Activated T-cell treated with anti-CD3 and anti-CD28 coated beads for 48 hours (primary cell): ENCODE measurements at places on chromosomes 2 and 18.

DNA sequence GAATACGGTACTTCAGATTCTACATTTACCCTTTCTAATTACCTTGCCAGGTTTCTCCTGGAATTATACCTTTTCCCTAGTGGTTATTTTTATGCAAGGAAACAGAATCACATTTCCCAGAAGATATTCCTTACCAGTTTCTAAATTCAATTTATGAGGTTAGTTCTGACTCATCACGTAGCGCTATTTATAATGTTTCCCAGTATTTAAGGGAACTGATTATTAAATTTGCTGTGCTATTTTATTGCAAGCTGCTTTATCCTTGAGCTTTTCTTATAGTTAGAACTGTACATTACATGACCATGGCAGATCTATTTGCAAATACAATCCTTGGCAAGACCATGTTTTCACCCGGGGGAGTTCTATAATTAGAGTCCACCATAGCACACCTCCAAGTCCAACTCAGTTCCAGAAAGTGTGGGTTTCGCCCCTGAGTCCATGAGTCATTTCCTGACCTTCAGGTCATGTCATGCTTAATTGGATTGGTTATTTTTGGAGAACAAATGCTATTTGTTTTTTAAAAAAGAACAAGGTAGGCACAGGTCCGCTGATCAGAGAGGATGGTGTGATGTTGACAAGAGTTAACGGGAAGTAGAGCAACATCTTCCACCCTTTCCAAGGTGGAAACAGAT, 126.6 kb downstream of the ZNF532 start:
- DNase-seq = no peak

GRCh38 chr2:17780546-17780945, 26.6 kb downstream of the GEN1 start:
- no peak for DNase-seq

DNA sequence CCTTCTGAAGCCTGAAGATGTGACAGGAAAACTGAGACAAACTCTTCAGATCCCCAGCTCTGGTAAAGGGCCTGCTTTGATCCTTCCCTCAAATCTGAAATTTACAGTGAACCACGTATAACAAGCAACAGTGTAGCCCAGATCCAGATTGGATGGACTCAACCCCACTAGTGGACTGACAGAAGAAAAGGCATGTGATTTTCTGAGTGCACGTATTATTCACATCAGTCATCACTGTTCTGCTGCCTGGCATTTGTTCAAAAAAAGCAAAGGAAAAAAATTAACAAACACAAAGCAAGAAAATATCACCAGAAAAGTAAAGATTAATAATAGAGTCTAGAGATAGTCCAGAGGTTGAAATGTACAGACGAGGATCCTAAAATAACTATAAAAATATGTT, 87.6 kb downstream of the CYRIA start:
- DNase-seq = no peak

DNA sequence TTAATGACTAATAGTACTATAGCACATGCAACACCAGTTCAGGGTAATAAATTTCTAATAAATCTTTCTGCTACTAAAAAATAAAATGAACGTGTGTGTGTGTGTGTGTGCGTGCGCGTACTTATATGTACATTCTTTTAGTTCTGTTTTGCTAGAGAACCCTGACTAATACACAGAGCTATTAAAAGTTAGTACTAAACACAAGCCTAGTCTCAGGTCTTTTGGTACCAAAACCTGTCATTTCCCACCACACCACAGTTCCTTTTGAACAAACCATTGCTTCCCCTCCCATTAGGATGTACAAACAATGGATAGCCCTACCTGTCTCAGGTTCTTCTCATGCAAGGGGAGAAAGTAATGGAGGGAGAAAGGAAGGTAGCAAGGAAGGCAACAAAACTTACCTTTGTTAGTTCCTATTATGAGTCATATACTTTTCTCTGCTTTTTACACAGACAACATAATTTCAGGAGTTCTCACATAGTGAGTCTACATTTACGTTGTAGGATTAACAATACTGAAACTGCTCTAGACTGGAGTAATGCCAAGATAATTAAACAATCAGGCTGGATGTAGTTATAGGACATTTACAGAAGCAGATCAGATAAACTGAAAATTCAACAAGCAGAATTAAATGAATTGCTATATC, 427.2 kb downstream of the KCNJ3 start:
- DNase-seq = no peak

- DNase-seq = no peak
Measured at GRCh38 chr18:13369353-13369752, 150.8 kb downstream of the LDLRAD4 start.

DNA sequence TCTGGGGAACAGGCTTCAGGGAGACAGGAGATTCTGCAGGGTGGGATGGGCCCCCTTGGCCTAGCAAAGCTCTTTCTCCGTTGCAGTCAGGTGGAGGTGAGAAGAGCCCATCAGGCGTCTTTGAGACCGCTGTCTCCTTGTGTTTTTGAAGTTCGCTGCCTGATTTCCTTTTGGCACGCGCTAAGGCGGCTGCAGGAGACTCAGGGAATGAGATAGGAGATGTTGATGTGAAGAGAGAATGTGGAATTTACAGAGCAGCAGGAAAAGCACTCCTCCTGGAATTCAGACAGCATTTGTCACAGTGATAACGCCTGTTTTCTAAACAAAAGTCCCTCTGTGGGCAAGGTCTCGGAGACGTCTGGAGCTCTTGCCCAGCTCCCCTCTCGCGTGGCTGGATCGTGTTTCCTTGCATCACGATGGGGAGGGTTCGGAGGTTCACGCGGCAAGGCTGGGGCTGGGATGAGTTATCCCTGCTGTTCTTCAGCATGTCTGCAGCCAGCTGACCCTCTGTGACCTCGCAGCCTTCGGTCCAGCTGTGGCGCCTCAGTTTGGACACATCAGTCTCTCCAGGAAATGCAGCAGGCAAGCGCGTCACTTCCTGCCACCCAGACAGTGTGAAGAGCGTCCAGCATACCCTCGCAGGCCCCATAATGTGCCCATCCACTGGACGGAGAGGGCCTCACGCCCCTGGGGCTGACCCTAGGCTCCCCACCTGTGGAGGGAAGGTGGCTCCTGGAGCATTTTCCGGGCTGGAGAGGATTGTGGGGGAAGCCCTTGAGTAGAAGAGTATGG, 30.2 kb downstream of the GLI2 start:
- no peak for DNase-seq

- DNase-seq = no peak
Measured at GRCh38 chr18:69599377-69599776, 198.7 kb downstream of the DOK6 start.

GRCh38 chr2:121974897-121975661, 219.6 kb downstream of the TSN start:
- no peak for DNase-seq

DNA sequence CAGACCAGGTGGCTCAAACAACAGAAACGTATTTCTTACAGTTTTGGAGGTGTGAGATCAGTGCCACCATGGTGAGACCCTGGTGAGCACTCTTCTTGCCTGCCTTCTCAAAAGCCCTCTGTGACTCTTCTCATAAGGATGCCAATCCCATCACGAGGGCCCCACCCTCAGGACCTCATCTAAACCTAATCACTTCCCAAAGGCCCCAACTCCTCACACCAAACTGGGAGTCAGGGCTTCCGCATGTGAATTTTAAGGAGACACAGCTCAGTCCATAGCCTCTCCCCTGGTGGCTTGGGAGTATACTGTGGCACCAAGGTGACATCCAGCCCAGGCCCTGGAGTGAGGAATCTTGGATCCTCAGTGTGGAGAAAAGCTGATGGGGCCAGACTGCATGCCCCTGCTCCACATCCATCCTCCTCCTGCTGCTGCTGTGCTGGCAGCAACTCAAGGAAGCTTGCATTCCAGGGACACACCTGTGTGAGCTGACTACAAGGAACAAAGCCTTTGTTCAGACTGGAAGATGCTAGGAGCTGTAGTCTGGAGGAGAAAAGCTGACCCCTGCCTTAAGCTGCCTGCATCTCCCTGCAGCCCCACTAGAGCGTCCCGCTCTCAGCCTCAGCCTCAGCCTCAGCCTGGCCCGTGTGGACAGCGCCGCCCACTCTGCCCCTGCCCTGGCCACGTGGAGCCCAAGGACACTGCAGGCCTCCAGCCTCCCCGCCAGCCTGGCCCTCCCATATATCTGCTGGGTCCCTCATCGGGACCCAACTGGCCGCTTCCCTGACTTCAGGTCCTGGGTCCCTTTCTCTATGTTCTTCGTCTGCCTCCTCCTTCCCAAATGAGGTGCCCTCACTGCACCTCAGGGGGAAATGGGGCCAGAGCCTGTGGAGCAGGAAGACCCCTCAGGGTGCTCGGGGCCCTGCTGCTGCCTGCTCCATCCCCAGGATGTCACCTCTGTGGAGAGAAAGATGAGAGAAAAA, 87.8 kb upstream of the RAB6C start:
- DNase-seq = no peak
